ENCODE measurements at places on chromosomes 5 and 9.

DNA sequence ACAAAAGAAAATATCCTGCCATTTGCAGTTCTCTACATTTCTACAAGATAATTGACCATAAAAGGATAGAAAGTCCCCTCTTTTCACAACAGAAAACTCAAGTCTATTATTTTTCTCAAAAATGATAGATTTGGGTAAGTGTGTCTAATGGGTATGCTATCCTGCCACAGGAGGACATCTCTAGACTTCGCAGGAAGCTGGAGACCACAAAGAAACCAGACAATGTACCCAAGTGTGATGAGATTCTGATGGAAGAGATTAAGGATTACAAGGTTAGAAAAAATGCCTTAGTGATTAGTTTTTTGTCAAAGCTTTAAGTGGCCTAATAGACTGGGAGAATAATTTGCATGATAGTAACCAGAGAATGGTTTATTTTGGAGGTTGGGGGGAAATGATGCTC lies 28.1 kb downstream of the RNF20 start:
- no peak for DNase-seq

DNA sequence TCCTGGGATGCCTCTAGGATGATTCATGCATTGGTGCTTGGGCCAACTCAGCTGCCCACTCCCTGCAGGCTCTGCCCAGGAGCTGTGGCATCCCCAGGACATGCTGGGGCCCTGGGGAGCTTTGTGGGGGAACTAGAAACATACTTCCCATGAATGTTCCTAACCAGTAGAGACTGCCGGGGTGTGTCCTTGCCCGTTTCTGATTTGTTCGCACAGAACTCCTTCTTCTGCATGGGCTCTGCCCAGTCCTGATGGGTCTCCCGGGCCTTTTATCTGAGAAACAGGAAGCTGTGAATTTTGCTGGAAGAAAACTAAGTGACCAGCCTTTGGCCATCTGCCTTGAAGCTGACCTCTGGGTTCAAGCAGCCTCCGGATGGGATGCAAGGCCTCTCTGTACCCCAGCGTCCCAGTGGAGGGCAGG lies 71.6 kb upstream of the RNU6ATAC start:
- DNase-seq = no peak

GRCh38 chr9:89171693-89172092 lies 6.9 kb downstream of the SHC3 start:
- DNase-seq = no peak

- no peak for DNase-seq
These were observed 58.7 kb upstream of the ERBIN start for GRCh38 chr5:65867542-65868195.

DNA sequence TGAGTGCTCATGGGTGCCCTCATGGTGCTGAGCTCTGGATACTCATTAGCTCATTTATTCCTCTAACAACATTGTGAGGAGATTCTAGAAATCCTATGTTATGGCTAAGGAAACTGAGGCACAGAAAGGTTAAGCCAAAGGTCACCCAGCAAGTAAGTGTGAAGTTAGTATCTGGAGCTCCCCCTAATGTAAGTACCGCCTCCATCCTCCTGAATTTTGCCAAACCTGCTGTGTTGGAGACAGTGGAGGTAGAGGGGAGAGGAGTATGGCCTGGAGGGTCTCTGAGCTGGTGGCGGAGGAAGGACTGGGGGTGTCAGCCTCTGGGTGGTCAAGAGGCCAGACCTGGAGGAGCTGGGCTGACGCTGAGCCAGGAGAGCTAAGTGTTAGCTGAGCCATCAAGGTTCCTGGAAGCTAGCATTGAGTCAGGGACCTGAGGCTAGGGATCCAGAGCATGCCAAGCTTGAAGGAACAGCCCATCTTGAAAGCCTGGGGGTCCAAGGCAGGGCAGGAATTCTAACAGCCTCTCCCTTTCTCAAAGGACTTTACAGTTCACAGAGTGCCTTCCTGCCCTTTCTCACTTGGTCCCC lies 114.8 kb downstream of the RGS3 start:
- DNase-seq = no peak

DNA sequence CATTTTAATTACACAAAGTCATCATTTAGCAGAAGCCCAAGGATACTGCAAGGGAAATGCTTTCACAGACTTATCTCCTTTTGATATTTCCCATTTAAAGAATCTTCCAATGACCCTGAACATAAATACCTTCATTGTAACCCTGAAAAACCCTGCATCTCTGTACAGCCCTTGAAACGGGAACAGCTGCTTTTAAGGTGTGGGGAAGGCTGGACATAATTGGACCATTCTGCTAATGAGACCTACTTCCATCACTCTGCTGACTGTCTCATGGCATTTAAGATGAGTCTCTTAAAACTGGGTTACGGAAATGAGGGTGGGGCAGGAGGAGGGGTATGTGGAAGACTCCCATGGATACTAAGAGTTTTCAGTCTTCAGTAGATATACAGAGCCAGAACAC lies 485.8 kb downstream of the BRINP1 start:
- DNase-seq = no peak

GRCh38 chr9:107243742-107244141 lies 39.3 kb upstream of the RAD23B start:
- DNase-seq = no peak

DNA sequence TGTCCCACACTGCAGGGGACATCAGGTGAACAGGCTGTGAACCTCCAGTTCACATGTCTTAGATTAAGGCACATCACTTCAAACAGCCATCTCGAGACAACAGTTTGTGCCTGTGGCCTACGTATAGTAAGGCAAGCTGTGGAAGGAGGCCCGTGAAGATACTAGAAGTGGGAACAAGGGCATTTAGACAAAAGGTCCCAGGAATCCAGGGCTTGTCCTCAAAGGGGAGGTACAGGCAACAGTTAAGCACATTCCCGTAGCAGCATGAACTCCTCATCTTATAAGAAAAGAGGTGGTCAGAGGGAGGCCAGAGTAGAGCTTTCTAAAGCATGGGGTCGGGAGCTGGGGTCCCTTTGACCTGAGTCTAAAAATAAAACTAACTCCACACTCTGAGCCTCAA lies 122.5 kb upstream of the TRPM3 start:
- no peak for DNase-seq

DNA sequence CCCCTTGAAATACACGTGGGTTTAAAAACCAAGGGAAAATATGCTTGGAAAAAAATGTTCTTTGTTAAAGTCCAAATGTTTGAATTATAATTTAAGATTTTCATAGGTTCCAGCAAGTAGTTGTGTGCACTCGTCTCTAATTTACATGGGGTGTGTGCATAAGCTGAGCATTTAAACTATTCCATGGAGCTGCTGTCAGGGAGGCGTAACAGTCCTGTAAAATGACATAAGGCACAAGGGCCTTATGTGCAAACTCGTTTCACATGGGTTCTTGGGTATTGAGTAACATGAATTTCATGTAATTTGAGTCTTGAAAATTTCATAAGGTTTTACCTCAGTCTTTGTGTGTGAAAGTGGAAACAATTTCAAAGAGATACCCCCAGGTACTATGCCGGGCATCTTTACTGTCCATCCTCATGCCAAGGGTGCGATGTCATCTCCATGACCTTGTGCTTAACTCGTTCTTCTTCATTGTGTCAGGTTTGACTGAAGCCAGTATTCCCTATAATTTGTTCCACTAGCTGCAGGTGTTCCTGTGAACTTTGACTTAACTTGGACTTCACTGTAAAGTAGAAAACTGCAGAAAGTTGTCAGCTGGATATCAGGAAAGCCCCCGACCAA lies 359.3 kb downstream of the SH3GL2 start:
- no peak for DNase-seq

DNA sequence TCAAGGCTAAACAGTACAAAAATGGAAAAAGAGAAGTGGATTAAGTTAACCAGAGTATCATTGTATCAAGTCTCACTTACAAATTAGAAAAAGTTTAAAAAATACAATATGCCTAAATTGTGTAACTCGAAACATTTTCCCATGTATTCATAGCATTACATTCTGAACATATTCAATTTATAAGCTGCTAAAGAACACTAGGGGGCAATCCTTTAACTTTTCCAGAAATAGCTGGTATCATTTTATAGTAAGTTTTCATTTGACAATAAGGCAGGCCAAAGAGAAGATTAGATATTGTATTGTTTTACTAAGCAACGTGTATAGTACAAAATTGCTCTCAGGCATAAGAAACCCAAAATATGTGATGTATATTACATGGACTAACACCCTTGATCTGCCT lies 234.6 kb downstream of the ADGRV1 start:
- DNase-seq = no peak

- no peak for DNase-seq
These were observed 10.4 kb upstream of the SLC30A5 start for GRCh38 chr5:69083412-69083811.

GRCh38 chr5:98608052-98608451 lies 165.4 kb upstream of the RGMB start:
- DNase-seq = no peak

DNA sequence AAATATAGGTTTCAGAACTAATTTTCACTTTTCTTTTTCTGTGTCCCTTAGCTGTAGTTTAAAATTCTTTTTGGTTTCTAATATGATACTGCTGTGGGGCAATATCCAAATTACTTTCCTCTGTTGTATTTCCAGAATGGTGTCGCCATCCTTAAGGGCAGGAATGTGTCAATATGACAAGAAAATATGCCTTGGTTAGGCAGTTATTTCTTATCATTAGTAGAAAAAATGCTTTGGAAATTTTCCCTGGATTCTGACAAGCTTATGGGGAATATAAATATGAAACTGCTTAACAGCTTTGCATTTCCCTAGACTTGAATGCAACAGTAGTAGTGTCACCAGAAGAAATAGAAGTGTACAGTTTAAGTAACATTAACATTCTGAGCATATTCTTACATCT lies 29.4 kb downstream of the ANKRD34B start:
- no peak for DNase-seq

- no peak for DNase-seq
These were observed 75.3 kb downstream of the COL23A1 start for GRCh38 chr5:178514851-178515418.

DNA sequence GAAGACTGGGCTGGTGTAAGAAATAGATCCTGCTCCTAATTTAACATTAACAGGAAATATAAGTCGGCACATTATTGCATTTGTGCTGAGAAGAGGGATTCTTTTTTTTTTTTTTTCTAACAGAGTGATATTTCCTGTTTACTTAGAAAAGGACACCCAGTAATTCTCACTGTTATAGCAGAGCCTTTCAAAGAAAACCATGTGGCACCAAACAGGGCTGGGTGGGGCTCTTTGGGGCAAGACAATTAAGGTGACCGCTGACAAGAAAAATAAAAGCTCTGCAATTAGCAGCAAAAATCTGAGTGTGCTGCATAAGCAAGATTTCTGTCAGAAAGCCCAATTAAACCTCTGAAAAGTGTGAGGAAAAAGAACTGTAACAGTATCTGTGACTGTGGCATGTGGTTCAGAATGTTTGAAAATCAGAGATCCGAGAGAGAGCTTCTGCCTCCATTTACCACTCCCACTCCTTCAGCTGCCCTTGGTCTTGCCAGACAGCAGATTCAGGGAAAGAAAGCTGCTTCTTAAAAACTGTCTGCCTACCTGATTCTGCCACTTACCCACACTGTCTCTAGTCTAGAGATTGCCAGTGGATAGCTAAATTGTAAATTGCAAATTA lies 77.1 kb upstream of the IQGAP2 start:
- DNase-seq = peak; percentile 14

- DNase-seq = no peak
These were observed 413.5 kb downstream of the TLE4 start for GRCh38 chr9:79985264-79985663.

DNA sequence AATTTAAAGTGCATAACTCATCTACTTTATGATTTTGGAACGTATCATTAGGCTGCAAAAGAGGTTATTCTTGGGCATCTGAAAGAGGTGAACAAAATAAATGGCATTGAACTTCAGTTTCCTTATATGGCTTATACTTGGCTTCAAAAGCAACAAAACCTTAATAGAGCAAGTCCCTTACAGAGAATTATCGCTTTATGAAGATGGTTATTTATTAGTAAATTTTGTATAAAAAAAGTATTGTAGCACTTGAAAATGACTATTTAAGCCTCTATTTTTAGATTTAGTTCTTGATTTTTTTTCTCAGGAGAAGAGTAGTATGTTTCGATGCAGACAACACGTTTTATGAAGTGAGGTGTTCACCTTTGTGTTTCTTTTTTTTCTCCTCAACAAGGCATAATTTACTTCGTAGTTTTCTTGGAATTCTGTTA lies 2.0 kb downstream of the ERBIN start:
- no peak for DNase-seq

GRCh38 chr5:172795318-172795977 lies 24.5 kb upstream of the DUSP1 start:
- DNase-seq = no peak

- no peak for DNase-seq
These were observed 72.6 kb downstream of the VAV2 start for GRCh38 chr9:133919253-133920115.

GRCh38 chr5:123181394-123181801 lies 92.4 kb downstream of the PRDM6 start:
- no peak for DNase-seq

DNA sequence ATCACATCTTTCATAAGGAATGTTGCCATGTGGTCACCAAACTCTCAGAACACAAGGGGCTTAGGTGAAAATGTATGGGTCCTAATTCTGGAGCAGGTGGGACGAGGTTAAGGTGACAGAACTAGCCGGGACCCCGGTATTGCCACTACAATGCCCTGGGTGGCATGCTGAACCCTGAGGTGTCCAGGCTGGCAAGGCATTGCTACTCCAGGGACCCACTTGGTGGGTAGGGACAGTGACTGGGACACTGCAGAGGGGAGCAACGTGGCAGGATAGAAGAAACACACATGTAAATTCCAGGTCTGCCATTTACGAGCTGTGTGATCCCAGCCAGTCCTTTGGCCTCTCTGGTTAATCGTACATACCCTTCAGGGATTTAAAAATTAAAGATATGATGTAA lies 206.9 kb upstream of the MVB12B start:
- DNase-seq = no peak

DNA sequence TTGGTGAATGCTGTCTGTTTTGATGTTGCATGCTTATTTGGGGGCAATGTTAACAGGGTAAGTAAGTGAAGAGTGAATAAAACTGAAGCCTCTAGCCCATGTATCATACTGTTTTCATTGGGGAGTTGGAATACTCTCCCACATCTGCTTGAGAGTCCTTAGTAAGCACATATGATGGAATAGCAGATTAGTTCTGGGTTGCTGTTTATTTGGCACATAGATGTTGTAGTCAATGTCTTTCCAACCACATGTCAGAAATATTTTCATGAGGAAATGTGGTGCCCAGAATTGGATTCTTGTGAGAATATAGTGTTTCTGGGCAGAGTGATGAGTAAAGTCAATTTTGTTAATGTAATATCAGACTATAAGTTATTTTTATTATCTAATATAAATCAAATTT lies 611.7 kb upstream of the FTMT start:
- DNase-seq = no peak

GRCh38 chr5:90562341-90562740 lies 3.7 kb downstream of the ADGRV1 start:
- no peak for DNase-seq

Measured in stimulated activated CD8-positive, alpha-beta memory T cell treated with anti-CD3 and anti-CD28 coated beads, Interleukin-2, amount 100 ng/mL, for 1 hour (primary cell).